ENCODE measurements at places on chromosomes 1 and 21.

GRCh38 chr1:57901208-57901919 lies 477.5 kb upstream of the DAB1 start:
- DNase-seq, result peak; percentile 26

DNA sequence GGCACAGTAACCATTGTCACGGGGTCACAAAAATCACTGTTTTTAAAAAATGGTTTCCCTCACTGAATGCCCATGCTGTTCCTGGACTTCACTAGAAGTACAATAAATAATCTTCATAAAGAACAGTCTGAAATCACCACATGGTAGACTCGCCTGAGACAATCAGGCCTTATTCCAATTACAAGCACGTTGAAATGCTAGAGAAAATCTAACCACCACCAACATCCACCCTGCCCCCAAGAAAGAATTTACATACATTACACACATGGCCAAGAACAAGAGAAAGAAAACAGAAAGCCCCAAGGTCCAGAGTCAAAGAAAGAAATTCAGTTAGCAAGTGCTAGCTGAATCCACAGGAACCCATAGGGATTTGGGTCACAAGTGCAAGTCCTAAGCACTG lies 107.0 kb upstream of the ERG start:
- no peak for DNase-seq

DNA sequence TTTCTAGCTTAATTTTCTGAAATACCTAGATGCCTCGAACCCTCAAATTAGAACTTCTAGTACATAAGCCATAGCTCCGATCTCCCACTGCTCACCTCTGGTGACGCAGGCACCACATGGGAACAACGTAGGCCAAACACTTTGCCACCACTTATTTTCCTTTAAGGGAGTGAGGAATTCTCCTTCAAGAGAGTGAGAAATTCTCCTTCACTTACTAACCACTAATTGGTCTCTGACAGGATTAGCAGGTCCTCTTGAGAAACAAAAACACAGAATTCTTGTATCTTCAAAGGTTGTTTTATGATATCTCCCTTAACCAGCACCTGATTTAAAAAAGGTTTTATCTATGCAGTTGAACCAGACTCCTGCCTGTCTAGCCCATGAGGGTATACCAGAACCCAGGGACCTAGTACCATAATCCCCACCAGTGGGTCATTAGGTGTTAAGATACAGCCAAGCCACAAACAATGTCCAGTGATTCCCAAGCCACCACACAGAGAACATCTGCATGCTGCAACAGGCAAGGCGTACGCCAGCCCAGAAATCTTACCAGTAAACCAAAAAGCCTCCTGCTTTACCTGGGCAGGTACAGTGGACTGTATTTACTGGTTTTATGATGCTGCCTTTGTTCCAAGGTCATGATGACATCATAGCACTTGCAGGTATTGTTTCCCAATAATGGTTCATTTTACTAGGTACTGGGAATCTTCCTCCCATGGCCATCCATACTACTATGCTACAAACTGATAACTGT lies 20.3 kb upstream of the CXADR start:
- no peak for DNase-seq

GRCh38 chr21:41052820-41053555 lies 115.0 kb upstream of the BACE2 start:
- DNase-seq, result no peak

DNA sequence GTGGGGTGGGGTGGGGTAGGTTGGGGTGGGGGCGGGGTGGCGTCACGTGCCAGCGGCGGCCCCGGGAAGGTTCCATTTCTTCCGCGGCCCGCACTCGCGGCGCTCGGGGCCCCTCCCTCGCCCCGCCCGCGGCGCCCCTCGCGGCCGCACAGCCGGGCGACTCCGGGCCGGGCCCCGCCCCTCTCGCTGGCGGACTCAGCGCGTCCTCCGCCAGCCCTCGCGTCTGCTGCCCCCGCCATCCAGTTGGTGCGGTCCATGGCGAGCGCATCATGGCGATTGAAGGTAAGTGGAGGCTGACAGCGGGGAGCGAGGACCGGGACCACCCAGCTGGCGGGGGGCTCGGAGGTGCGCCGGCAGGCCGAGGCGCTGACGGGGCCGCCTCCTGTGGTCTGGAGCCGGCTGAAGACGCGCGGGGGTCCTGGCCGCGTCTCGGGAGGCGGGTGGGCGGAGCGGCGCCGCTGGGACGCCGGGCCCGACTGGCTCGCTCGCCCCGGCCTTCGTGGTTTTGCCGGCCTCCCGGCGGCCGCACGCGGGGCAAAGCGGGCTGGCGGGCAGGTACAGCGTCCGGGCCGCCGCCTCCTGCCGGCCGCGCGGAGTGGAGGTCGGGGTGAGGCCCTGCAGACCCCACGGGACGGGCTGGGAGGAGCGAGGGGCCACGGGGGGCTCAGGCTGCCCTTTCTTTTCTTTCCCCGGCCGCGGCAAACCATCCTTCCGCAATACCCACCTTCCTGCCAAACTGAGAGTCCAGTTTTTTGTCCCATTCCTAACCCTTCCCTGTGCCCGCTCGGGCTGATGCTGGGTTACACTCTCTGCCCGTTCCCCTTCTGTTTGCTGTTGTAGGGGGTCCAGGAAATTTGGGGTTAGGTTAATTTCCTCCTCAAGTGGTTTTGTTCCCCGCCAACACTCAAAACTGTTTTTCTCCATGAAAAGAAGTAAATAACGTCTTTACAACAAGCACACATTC lies at the start of gene SYT14:
Gene SYT14, plus strand, starts transcription at position 222 of the 964 bp plus-strand sequence. Its CDS starts 48 bp downstream, at position 270.
- peak; percentile 83 for DNase-seq

GRCh38 chr1:201666645-201667044 lies 127.7 kb downstream of the NAV1 start:
- DNase-seq, result no peak

DNA sequence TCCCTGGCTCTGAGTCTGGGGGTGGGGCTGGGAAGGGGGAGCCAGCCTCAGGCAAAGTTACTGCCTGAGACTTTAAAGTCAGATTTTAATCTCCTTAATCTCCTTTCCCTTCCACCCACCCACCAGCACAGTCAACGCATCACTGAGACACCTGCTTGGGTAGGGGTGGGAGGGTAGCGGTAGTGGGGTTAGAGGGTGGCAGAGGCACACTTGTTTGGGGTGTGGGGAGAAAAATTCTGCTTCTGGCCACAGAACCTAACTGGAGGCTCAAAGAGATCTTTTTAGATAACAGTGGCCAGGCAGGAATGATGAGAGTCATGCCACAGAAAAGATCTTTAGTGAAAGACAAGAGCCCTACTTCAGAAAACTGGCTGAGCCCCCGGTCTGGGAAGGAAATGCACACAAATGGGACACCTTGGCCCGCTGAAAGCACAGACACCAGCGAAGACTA lies 44.1 kb downstream of the CD247 start:
- DNase-seq, result no peak

DNA sequence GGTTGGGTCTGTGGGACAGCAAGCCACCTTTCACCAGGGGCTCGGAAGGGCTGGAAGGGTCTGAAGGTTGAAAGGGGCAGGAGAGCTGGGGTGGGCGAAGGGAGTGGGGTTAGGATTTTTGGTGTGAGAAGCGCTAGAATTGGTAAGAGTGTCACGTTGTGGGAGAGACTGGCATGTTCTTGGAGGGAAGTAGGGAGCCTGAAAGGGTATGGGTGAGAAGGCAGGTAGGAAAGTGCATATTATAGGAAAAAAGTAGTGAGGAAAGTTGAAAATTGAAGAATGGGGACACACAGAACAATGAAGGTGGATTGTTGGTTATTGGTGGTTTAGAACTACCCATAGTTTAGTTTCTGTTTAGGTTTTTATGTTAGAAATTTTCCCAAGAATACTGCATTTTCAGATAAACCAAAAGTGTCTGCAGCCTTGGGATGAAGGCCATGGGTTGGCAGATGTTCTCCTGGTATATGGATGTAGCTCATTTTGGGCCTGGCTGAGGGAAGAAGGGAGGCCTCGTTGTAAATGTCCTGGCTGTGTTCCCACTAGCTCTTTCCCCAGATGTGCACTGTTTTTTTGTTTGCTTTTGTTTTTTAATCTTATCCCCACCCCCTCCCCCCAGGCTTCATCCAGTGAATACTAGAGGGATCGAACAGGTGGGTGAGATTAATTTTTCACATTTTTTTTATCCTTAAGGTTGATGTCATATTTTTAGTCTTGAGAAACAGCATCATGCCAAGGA lies 1.2 kb downstream of the LRRC42 start:
- DNase-seq, result no peak

DNA sequence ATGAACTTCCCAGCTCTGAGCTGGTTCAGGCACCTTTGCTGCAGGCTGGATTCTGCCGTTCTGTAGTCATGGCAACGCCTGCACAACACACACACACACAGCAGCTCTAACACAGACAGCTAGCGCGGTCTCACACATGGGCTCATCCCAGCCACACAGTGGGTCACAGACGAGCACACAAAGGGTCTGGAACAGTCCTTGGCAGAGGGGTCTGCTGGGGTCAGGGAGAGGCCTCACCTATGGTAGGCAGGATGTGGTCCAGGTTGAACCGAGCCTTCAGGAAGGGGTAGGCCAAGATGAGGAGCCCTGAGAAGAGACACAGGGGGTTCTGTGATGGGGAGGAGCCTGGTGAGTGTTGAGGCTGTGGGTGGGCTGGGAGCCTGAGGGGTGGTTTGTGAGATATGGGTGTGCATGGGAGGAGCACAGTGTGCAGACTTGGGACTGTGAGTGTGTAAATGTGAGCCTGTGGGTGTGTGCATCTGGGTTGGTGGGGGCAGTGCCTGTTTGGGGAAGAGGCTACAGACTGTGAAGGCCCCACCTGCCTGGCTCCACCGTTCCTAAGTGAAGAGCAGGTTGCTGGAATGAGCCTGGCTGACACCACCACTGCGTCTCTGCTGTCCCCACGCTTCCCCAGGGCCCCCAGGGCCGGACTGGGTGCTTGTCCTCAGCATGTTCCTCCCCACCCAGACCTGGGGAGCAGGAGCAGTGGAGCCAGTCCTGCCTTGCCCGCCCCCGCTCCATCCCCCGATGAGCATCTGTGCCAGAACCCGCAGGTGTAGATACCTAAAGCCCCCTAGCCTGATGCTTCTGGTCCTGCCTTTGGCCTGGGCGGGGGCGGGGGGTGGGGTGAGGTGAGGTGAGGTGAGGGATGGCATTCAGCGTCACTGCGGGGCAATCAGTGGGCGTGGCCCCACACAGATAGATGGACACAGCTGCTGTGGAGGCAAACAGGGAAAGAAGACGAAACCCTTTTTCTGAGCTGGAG lies 1.5 kb downstream of the KNCN start:
- no peak for DNase-seq

GRCh38 chr1:61680500-61680899 lies 44.4 kb downstream of the TM2D1 start:
- DNase-seq, result no peak

Data from NCI-H1105 (cell line).